ENCODE measurements at places on chromosomes 7 and 10.

DNA sequence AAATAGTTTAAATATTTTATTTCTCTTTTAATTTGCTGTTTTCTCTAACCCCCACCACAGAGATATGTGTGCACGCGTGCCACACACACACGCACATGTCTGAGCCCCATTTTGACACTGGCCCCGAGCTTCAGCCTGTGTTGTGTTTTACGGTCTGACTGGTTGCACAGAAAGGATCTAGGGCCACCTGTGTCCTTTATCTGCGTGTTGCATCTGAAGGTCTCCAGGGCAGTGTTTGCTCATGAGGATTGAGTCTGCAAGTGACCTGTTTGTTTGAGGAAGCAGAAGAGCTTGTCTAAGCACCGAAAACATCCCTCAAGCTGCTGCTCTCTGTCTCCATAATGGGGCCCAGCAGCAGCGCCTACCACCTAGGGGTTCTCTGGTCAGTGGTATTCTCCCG lies 266.4 kb upstream of the LYZL1 start:
- no peak for DNase-seq

GRCh38 chr10:132637477-132638129 lies 100.0 kb downstream of the INPP5A start:
- DNase-seq = peak; percentile 83

GRCh38 chr10:126902157-126902556 lies 3.1 kb upstream of the DOCK1 start:
- DNase-seq = no peak

DNA sequence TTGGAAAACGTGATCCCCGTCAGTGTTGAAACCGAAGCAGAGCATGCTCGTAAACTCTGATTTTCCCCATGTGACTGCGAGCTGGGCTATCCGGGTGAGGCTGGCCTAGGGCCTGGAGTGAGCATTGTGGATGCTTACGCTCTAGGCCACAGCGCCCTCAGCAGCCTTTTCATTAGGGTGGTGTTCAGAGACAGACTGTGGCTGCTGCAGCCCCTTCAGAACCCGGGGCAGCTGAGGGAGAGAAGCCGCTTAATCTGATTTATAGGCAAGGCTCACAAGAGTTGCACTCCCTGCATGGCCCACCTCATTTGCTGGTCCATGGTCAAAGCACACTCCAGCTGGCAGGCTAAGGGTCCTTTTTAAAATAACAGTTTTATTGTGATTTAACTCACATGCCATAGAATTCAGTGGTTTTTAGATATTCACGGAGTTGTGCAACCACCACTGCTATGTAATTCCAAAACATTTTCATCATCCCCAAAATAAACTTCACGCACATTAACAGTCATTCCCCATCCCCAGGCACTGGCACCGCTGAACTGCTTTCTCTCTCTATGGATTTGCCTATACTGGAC lies 72.5 kb downstream of the SYPL1 start:
- DNase-seq = no peak

All from cerebellar cortex (tissue), 1 donor.